ENCODE measurements at places on chromosomes 12 and 14.

DNA sequence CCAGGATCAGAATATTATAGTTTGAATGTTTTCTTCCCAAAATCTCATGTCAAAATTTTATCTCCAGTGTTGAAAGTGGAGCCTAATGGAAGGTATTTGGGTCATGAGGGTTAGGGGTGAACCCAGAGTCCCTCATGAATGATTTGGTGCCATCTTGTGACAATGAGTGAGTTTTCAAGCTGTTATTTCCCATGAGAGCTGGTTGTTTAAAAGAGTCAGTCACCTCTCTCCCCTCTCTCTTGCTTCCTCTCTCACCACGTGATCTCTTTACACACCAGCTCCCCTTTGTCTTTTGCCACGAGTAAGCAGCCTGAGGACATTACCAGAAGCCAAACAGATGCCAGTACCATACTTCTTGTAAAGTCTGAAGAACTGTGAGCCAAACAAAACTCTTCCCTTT, 561.6 kb downstream of the RERGL start:
- no peaks in the 10 kb centered on the region for H3K36me3 ChIP-seq
- DNase-seq = no peak
- no peaks in the 10 kb centered on the region for H3K4me1 ChIP-seq

DNA sequence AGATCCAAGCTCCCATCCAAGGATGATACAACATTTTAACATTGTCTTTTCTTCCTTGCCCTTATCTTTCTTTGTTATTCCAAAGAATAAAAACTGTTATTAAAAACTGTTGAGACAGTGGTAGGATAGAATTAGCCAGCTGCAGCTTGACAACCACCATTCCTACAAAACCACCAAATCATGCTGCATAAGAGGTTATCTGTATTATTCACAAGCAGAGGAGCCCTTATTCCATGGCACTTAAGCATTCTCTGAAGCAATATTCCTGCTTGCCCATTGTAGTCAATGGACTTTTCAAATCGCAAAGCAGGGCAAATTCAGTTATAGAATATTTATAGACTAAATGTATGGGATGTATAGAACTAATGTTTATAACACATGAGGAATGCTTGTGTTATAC, 3.4 kb downstream of the ABCD2 start:
- no peak for DNase-seq
- no peaks in the 10 kb centered on the region for H3K36me3 ChIP-seq
- H3K27ac ChIP-seq = no peak overlapping the region
- no peaks in the 10 kb centered on the region for H3K27me3 ChIP-seq
- H3K4me3 ChIP-seq = no peak overlapping the region

DNA sequence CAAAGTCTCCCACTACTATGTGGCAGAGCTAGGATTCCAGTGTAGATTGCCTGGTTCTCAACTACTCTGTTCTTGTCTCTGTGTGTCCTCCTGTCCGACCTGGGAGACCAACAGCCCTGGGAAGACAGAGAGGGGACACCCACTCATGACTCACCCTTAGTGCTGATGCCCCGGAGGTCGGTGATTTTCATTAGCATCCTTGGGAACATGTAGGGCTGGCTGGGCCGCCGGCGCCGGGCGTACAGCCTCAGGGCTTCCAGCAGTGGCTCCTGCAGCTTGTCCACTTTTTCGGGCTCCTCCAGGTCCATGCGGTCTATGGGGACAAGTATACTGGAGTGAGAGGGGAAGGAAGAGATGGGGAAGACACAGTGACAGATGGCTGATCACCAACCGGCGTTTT, 5.9 kb upstream of the ITGB7 start:
- H3K27ac ChIP-seq = no peak overlapping the region
- H3K4me1 ChIP-seq = peaks cover 24% of the 10 kb centered on the region
- H3K27me3 ChIP-seq = no peaks in the 10 kb centered on the region
- no peak overlapping the region for H3K4me3 ChIP-seq
- no peak for DNase-seq

GRCh38 chr12:115611477-115611876, 666.0 kb downstream of the MED13L start:
- no peak for DNase-seq
- H3K27me3 ChIP-seq = no peaks in the 10 kb centered on the region
- no peaks in the 10 kb centered on the region for H3K36me3 ChIP-seq
- no peak overlapping the region for H3K4me3 ChIP-seq
- no peaks in the 10 kb centered on the region for H3K4me1 ChIP-seq
- no peak overlapping the region for H3K27ac ChIP-seq
